Esophagus muscularis mucosa (tissue), 4 donors: ENCODE measurements at places on chromosomes 3 and 15.

- no peaks in the 10 kb centered on the region for H3K36me3 ChIP-seq
- no peaks in the 10 kb centered on the region for H3K27me3 ChIP-seq
- peaks cover 23% of the 10 kb centered on the region for H3K4me1 ChIP-seq
- H3K27ac ChIP-seq = peak overlapping the region; percentile 57
These were observed 632 bp downstream of the CTSH start for GRCh38 chr15:78944202-78944625.

DNA sequence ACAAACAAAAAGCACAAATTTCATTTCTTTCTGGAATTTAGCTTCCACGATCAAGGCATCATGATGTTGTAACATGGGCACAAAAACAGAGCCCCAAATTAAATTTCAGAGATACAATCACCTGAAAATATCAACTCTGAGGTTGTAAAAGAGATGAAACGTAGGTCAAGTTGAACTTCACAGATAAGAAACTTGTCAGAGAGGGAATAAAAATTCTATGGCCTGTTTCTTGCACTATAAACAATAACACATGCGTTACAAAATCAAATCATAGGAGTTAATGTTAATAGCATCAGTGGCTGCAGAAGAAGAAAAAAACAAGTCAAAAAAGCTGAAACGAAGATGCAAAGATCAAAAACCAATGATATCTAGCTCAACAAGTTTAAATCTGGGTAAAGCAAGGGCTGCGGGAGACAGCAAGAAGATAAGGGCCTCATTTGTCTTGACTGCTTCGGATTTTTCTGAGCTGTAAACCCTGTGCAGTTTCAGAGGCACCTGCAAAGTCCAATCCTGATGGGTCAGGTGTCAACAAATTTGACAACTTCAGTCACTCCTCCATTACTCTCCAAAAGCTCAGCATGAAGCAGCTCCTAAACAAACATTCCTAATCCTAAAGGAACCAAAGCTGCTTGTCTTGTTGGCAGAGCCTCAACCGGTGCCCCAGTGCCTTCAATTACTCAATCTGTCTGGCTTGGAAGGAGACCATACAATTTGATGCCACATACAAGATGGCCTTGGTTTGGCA is 219.8 kb downstream of the STT3B start:
- no peak overlapping the region for H3K27ac ChIP-seq
- DNase-seq = no peak
- H3K27me3 ChIP-seq = no peaks in the 10 kb centered on the region
- H3K4me3 ChIP-seq = no peak overlapping the region

DNA sequence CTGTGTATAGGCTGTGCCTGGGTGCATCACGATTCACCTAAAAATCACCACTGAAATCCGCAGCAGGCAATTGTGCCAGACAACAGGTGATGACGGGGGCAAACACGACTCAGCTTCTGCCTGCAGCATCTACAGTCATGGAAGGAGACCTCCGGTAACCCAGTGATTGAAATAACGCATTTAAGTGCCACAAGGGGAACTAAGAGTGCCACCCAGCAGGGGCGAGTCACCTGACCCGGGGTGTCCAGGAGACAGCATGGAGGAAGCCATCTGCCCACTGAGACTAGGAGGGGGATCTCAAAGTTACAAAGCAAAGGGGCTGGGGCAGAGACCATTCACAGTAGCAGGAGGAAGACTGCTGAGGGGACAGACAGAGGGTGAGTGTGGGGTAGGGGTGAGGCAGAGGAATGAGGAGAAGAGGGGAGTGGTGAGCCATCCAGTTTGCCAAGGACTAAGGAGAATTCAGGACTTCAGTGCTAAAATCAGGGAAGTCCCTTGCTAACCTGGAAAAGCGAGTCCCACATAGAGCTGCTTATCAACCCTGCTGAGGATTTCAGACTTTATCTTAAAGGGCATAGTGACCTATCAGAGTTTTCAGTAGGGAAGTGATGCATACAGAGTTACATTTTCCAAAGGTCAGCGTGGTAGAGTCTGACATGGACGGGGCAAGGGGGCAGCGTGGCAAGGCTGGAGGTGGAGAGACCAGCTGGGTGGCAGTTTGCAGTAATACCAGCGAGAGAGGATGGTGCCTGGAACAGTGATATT is 256.7 kb upstream of the HES1 start:
- no peak overlapping the region for H3K27ac ChIP-seq
- H3K27me3 ChIP-seq = no peaks in the 10 kb centered on the region
- H3K4me3 ChIP-seq = no peak overlapping the region
- H3K4me1 ChIP-seq = peaks cover 5% of the 10 kb centered on the region

- no peaks in the 10 kb centered on the region for H3K36me3 ChIP-seq
- peaks cover 8% of the 10 kb centered on the region for H3K4me1 ChIP-seq
- no peaks in the 10 kb centered on the region for H3K27me3 ChIP-seq
These were observed 7.8 kb upstream of the DAG1 start for GRCh38 chr3:49462222-49462621.

GRCh38 chr3:42505849-42506410 is 3.5 kb downstream of the VIPR1 start:
- peaks cover 22% of the 10 kb centered on the region for H3K4me1 ChIP-seq
- peaks cover 29% of the 10 kb centered on the region for H3K27me3 ChIP-seq
- H3K27ac ChIP-seq = no peak overlapping the region
- no peak for DNase-seq
- no peaks in the 10 kb centered on the region for H3K36me3 ChIP-seq
- no peak overlapping the region for H3K4me3 ChIP-seq
